ENCODE measurements at places on chromosomes 5 and 9.

- H3K4me3 ChIP-seq: no peak overlapping the region
- H3K4me1 ChIP-seq: no peaks in the 10 kb centered on the region
- no peak for DNase-seq
- peaks cover 2% of the 10 kb centered on the region for H3K36me3 ChIP-seq
Measured at GRCh38 chr9:107480386-107480789, 9.2 kb downstream of the KLF4 start.

DNA sequence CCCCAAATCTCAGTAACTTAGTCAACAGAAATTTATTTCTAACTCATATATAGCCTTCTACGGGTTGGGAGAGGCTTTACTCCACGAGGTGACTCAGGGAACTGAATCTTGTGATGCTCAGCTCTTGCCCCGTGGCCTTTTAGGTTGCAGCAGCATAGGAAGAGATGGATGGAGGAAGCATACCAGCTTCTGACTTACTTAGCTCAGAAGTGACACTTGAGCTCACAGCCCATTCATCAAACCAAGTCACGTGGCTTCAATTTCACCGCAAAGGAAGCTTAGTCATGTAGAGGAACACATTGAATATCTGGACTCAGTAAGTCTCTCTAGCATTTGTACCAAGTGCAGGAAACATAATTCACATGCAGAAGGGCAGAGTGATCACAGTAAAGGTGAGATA lies 124.1 kb upstream of the KCNN2 start:
- H3K27ac ChIP-seq: no peak overlapping the region
- no peak for DNase-seq
- no peak overlapping the region for H3K4me3 ChIP-seq
- no peaks in the 10 kb centered on the region for H3K4me1 ChIP-seq

DNA sequence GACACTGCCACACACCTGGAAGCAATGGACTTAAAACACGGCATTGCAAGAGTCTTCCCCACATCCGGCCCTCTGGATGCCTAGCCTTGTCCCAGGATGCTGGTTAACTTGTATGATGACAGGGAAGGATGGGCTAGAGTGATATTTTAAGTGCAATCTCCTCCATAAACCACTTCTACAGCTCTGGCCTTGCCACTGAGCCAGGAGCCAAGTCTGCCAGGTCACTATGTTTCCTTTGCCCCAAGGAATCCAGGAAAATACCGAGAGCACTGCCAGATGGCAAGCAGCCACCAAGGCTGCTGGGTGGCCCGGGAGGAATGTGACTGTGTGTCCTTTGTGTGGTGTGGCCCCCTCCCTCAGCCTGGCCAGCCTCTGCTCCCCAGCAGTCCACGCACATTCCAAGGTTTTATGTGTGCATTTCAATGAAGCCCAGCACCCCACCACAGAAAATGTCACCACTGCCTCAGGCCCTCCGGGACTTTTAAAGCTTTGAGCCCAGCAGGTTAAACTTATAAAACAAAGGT lies 106.0 kb downstream of the FRMD3 start:
- H3K27ac ChIP-seq: no peak overlapping the region
- no peak overlapping the region for H3K4me3 ChIP-seq
- H3K36me3 ChIP-seq: no peaks in the 10 kb centered on the region
- no peaks in the 10 kb centered on the region for H3K27me3 ChIP-seq
- H3K4me1 ChIP-seq: no peaks in the 10 kb centered on the region

- H3K27ac ChIP-seq: peak overlapping the region; percentile 47
- DNase-seq: no peak
- H3K4me3 ChIP-seq: no peak overlapping the region
- no peaks in the 10 kb centered on the region for H3K27me3 ChIP-seq
Measured at GRCh38 chr9:75085640-75086039, 2.3 kb downstream of the NMRK1 start.

GRCh38 chr9:117392992-117393391 lies 21.9 kb downstream of the ASTN2 start:
- H3K4me3 ChIP-seq: no peak overlapping the region
- H3K27me3 ChIP-seq: no peaks in the 10 kb centered on the region

DNA sequence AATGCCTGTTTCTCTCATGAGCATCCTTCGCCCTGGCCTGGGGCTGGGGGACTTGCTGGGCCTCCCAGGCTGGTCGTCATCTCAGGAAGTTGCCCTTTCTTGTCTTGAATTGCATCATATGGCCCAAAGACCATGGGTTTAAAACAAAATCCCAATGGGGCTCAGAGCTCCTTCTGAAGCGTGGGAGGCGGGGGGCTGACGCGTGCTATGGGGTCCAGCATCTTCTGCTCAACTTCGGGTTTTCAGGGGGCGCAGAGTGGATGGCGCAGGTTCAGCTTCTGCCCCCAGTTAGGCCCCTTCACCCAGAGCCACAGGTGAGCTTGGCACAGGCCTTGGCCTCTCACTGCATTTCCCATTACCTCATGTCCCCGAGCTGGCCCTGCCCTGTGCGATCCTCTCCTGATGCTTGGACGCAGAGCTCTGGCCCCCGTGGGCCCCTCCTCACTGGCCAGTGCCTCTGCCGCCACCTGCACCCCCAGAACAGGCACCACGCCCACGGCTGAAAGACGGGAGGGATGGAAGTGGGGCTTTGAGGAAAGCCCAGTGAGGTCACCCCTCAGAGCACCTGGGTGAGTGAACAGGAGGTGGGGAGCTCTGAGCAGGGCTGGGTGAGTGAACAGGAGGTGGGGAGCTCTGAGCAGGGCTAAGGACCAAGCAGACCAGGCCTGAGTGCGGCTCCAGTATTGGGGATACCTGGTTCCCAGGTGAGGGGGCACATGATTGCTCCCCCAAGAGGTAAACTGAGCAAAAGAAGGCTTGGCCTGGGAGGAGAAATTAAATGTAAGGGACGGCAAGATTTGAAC lies 56.0 kb downstream of the TRIP13 start:
- peaks cover 85% of the 10 kb centered on the region for H3K27me3 ChIP-seq
- no peaks in the 10 kb centered on the region for H3K36me3 ChIP-seq
- H3K27ac ChIP-seq: no peak overlapping the region
- DNase-seq: no peak
- H3K4me3 ChIP-seq: no peak overlapping the region
- H3K4me1 ChIP-seq: peaks cover 22% of the 10 kb centered on the region
